ENCODE measurements at places on chromosomes 1 and 21.

DNA sequence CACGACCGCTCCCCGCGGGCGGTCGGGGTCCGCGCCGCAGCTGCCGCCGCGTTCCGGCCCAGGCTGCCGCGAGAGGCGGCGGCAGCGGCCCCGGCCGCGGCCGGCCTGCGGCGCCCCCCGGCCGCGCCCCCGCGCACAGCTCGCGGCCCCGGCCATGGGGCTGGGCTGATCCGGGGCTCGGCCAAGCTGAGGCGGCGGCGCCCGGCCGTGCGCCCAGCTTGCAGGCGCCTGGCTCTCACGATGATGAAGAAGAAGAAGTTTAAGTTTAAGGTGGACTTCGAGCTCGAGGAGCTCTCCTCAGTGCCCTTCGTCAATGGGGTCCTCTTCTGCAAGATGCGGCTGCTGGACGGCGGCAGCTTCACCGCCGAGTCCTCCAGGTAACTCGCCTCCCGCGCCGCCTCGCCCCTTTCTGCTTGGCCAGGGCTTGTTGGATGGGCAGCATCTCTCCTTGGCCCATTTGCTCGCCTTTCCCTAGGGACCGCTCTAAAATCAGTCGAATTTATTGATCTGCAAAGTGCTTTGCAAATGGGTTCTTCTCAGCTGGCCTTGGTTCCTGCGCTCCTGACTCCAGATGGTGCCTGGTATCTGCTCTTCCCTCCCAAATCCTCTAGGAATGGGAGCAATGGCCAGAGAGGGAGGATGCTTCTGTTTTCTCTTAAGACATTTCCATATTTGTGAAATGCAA lies 431 bp downstream of the EEIG2 start:
- peak; percentile 20 for DNase-seq

DNA sequence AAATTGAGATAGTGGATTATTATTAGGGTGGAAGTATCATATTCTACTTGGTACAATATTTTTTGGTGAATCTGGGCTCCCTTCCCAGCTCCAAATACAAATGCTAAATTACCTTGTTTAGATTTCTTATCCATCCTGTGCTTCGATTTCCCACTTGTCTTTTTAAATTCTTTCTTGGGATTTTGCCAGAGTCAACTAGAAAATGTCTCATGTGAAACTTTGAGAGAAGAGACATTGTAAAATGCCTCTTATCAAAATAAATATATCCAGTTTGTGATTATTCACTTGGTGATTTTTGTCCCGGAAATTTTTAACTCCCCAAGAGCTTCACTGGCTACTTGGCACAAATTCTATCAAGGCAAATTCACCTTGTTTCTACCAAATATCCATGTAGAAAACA lies 202.0 kb downstream of the FMN2 start:
- DNase-seq = no peak

- DNase-seq = no peak
These were observed 87.7 kb downstream of the KCNJ6 start for GRCh38 chr21:37828556-37828955.

DNA sequence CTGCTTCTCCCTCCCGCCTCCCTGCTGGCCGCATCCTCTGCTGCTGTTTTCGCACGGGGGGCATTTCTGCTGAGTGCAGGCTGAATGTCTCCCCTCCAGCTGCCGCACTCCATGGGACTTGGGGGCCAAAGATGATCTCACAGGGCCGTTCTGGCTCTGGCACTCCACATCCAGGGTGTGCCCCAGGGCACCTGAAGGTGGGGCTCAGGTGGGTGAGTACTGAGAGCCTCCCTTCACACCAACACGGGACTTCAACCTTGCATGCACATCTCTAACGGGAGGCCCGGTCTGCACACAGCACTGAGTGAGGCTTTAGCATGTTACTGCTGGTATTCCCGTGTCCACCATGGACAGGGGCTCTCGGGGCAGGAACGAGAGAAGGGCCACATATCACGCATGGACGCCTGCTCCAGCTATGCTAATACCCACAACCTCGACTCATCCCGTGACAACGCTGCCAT lies 88.9 kb downstream of the DMRTB1 start:
- DNase-seq = no peak

DNA sequence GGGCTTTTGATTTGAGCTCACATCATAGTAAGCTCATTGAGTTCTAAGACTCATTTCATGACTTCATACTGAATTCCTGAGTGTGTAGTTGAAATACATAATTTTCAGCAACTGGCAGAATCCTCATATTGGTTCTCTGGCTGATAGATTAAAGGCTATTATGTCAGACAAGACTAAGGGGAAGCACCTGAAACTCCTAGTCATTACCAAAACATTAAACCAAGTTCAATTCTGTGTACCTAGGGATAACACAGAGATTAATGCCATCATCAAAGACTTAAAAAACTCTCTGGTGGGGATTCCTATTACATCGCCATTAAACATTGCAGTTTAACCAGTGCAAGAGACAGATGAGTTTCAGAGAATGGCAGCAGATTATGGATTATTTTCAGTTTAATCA lies 339.1 kb downstream of the PTPRC start:
- no peak for DNase-seq
